ENCODE measurements at places on chromosomes 2 and 18.

GRCh38 chr18:63073481-63073880 is 246.1 kb downstream of the BCL2 start:
- DNase-seq: no peak

DNA sequence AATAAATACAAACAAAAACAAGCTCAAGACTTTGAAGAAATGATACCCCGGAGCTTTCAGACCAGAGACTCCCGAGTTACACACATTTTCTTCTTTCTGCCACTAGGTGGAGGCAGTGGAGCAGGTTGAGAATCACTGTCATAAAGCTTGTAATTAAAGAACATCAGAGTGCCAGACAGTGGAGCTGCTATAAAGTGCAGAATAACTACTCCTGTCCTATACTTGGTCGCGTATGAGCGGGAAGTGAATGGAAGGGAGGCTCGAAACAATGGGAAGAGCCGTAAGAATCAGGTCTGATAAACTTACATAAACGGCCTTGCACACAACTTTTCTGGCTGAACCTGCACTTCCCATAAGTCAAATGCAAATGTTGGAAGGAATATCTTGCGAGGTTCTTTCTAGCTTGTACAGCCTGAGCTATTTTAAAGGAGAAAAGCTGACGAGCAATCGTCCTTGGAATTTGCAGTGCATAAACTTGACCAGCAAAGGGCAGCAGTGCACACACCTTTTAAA is 189.0 kb downstream of the RPIA start:
- DNase-seq: no peak

DNA sequence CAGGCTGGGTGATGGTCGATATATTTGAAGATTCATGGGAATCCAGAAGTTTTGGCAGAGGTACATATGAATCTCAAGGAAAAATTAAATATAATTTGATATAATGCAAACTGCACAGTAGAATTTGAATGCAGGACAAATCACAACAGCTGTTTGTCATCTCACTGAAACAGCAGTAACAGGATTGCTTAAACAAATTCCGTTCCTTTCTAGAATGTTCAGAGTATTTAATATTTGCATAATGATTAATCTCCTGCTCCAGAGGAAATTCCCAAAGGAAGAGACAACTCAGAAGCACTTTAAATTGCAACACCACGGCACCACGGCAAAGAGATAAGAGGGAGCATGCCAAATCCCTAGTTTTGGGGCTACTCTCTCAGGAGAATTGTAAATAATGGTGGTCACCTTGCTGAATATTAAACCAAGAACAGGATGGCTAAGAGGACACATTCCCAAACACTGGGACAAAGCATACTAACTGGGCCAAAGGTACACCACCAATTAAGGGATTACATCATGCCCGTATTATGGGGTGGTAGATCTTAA is 67.8 kb upstream of the MAP4K3 start:
- DNase-seq: peak; percentile 77

DNA sequence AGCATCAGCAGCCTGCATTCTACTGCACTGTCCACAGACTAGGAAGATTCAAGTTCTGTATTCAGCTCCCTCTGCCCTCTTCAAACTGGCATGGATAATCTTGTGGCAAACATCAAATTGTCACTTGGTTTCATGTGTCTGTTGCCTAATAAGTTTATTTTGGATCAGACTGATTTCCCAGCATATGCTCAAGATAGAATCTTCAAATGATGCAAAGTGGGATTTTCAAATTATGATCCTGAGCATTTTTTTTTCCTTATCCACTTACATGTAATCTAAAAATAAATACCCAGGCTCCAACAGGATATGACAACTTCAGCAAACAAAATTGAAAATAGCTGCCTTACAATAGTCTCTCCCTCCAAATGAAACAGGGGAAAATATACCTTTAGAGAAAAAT is 160.9 kb upstream of the VRK2 start:
- no peak for DNase-seq

- DNase-seq: no peak
Measured at GRCh38 chr2:218540015-218540414, 28.1 kb downstream of the USP37 start.
